ENCODE measurements at places on chromosomes 4 and X.

DNA sequence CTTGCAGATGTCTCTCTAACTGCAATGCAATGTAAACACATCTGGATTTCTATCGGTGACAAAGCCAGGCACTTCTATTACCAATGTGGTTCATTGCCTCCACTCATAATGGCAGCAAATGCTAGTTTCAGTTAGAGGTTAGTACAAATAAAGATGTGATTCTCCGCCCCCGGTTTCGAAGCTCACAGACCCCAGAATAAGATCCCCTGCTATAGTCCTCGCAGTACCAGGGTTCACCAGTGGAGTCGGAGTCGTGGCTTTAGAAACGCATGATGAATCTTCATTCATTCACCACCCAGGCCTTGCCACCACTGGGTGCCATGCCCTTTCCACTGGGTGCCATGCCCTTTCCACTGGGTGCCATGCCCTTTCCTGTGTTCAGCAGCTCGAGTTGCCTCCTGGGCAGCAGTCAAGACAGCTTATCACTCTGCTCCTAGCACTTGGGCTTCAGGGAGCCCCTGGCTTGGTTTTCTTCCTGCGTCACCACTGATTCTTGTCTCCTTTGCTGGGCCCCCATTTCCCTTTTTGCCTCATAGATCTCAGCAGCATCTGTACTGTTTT, 3.5 kb upstream of the NAA10 start:
- no peak for DNase-seq

DNA sequence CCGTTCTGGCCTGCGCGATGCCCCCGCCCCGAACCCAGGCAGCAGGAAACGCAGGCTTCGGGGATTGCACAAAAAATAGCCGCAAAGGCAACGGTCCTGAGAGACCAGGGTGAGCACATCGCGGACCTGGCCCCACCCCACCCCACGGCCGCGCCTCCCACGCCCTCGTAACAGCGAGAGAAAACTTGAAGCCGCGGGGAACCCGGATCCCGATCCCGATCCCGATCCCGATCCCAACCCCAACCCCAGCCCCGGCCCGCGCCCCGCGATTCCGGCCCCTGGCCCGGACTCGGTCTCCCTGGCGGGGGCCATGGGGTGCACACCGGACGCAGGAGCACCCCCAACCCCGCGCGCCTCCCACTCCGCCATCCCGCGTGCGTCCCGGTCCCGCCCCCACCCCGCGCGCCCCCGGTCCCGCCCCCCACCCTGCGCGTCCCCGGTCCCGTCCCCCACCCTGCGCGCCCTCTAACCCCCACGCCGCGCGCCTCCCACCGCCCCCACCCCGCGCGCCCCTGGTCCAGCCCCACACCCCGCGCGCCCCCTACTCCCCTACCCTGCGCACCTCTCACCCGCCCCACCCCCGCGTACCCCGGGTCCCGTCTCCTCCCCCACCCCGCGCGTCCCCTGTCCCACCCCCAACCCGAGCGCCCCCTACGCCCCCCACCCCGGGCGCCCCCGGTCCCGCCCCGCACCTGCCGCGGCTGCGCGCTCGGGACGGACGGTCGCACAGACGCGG, 29.0 kb downstream of the NOP14 start:
- DNase-seq, result no peak

GRCh38 chr4:118969359-118969758, 80.7 kb downstream of the SYNPO2 start:
- DNase-seq, result no peak

- DNase-seq, result no peak
Measured at GRCh38 chrX:10496345-10496965, 123.9 kb downstream of the MID1 start.

GRCh38 chrX:150805736-150806135, 92.7 kb downstream of the CD99L2 start:
- DNase-seq, result no peak

DNA sequence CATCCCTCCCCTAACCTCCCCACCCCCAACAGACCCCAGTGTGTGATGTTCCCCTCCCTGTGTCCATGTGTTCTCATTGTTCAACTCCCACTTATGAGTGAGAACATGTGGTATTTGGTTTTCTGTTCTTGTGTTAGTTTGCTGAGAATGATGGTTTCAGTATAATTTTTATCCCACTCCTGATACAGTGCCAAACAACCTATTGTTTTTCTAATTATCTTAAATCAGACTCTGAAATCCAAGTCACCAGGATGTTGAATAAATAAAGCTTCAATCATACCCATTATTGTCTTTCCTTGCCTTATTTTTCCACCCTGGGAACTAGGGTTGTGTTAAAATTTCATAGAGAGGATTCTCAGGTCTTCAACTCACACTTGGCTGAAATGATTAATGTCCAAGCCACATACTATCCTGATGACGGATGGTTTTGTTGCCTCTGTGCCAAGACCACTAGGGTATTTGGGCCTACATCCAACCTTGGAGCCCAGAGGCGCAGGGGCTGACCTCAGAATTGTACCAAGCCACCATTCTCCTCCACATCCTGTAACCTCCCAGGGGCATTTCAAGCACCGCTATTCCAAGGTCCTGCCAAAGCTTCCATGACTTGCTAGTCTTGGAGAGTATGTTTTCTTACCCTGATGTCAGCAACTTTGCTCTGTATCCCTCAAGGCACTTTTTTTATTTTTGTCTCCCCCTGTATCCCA, 332.4 kb downstream of the ARHGAP24 start:
- DNase-seq, result no peak

DNA sequence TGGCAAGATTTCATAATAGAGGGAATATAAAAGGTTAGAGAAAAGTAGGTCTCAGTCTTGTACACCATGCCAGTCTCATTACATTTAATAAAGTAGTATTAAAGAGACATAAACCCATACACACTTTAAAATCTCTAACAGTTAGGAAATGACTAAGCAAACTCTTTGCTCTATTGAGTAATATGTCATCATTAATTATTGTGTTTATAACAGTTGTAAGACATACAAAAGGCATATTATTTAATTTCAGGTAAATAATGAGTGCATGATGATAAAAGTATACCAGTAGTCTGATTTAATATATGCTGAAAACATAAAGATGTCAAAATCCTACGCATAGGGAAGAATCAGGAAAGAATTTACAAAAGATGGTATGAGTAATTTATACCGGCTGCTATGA, 31.0 kb upstream of the FGG start:
- no peak for DNase-seq

- DNase-seq, result no peak
Measured at GRCh38 chr4:71857713-71858451, 74.0 kb upstream of the GC start.

DNA sequence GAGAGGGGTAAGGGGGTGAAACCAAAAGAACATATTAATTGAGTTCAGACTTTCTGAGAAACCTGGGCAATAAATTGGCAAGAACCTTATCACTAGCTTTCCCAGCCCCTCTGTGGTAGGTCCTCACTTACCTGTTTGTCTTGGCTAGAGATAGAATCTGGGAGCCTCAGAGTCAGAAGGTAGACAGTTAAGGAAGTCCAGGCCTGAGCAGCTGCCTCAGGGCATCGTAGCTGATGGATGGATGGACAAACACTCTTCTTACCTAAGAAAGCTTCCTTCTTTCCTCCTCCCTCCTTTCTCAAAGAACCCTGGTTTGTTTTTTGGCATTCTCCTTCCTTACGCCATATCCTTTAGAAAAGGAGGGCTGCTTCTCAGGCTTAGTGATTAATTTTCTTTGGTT, 24.4 kb downstream of the FRAS1 start:
- DNase-seq, result no peak

DNA sequence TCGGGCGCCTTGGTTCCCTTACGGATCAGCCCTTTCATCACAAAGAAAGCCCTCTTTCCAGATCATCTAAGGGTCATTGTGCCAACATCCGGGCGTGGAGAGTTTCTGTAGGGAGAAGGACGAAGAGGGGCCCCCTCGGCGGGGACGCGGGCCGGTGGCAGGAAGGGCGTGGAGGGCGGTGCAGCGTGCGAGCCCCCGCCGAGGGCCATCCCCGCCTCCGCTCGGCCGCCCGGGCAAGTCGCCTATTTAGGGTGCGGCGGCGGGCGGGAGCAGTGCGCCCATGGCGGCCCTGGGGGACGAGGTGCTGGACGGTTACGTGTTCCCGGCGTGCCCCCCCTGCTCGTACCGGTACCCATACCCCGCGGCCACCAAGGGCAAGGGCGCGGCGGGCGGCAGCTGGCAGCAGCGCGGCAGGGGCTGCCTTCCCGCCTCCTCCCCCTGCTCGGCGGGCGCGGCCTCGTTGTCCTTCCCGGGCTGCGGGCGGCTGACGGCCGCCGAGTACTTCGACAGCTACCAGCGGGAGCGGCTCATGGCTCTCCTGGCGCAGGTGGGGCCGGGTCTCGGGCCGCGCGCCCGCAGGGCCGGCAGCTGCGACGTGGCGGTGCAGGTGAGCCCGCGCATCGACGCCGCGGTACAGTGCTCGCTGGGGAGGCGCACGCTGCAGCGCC, at the start of gene ZAR1:
ZAR1 (plus strand) TSS at position 241 of the 668 bp plus-strand sequence; CDS start at position 281, 40 bp downstream.
- no peak for DNase-seq

DNA sequence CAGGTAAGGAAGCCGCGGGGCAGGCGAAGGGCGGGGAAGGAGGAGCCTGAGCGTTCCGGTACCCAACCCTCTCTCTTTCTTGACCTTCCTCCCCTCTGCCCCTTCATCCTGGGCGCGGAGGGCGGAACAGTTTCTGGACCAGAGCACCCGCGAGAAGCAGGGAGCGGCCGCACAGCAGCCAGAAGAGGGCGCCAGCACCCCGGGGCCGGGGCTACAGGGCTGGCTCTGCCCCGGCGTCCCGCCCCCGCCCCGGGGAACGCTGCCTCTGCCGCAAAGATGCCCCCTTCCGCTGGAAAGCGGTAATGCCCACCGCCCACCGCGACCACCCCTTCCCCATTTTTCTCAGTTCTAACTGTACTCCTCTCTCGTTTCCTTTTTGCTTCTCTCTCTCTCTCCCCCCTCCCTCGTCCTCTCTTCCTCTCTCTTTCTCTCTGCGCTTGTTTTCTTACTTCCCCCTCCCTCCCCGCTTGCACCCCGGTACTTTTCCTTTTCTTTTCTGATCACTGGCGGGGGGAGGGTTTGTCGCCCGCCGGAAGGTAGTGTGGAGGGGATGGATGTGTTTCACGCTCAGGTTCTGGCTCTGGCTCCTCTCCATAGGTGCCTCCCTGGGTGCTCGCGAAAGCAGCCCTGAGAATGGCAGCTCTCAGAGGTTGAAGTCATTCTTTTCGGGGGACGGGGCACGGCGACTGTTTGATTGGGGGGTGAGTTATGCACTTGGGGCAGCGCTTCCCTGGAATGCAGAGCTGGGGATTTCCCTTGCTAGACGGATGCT, 13.1 kb upstream of the PRDM8 start:
- peak; percentile 64 for DNase-seq

GRCh38 chr4:76250962-76251361, 559 bp upstream of the FAM47E start:
- no peak for DNase-seq

DNA sequence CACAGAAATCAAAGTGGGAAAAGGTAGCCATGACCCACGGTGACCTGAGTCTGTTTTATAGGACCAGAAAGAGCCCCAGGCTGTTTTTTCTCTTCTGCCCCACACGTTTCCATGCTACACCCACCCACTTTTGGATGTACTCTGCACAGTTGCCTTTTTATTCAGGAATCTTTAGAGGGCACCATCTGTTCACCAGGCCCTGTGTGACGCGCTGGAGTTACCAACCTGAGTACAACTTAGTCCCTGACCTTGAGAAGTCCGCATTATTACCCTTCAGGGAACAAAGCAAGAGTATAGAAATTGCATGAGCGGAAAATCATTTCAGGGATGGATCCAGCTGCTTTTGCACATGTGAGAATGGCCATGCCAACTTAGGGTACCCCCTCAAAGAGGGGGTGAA, 207.8 kb upstream of the GATB start:
- no peak for DNase-seq

Measured in caudate nucleus (tissue), 63 donors.